T follicular helper cell (primary cell): ENCODE measurements at places on chromosomes 3 and 15.

- DNase-seq: no peak
Observed at GRCh38 chr3:16252243-16252978, 12.3 kb downstream of the DPH3 start.

DNA sequence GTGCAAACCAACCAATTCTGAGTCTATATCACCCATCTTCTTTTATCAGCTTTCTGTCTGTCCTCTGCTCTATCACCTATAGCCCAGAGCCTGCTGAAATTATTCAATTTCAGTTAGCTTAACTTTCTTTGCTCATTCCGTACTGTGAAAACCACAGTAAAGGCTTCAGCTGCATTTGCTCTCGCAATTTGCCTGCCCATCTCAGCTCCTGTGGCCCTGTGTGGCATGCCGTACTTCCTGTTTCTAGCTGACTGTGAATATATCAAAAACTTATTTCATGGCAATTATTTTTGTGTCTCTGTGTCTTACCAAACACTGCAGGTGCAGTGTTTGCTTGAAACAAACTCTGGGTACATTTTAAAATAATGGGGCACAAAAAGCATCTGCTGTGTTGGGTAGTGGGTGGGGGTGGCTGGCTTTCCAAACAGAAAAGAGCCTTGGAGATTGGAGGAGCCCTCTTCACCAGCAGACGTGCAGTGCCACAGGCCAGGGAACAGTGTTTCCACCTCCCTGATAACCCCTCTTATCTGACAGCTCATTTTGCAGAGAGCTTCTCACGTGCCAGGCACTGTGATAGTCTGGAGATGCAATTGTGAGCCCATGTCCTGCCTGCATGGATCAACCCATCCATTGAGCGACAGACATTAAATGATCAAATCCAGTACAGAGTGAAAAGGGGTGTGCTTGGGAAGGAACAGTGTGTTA is 45.2 kb downstream of the GASK1A start:
- DNase-seq: peak; percentile 46

DNA sequence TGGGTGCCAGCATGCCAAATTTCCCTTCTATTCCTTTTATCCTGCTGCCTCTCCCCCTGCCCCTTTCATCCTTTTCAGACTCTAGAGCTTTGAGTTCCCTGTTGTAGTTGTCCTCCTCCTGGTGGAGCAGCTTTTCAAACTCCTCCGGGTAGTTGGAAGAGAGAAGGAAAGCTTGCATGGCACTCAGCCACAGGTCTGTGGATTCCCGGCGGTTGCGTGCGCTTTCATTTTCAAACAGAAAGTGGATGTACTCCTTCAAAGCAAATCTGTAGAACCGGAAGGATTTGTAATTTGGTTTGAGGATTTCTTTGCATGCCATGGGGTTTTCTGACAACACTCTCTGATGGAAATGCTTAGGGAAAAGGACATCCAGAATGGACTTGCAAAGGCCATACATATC is 68.1 kb upstream of the DCLK3 start:
- no peak for DNase-seq

DNA sequence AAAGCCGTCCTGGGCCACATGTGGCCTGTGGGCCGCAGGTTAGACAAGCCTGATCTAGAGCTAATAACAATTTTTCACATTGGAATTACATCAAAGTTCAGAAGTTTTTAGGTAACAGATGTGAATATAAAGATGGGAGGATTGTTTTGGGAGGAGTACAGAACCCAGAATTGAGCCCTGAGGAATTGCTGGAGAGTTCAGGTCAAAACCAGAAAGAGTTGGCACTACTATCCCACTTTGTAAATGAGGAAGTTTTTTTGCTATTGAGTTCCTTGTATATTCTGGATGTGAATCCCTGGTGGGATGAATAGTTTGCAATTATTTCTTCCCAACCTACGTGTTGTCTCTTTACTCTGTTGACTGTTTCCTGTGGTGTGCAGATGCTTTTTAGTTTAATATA is 109.5 kb upstream of the LIPC start:
- no peak for DNase-seq

GRCh38 chr3:31503456-31503855 is 29.3 kb upstream of the STT3B start:
- DNase-seq: no peak

DNA sequence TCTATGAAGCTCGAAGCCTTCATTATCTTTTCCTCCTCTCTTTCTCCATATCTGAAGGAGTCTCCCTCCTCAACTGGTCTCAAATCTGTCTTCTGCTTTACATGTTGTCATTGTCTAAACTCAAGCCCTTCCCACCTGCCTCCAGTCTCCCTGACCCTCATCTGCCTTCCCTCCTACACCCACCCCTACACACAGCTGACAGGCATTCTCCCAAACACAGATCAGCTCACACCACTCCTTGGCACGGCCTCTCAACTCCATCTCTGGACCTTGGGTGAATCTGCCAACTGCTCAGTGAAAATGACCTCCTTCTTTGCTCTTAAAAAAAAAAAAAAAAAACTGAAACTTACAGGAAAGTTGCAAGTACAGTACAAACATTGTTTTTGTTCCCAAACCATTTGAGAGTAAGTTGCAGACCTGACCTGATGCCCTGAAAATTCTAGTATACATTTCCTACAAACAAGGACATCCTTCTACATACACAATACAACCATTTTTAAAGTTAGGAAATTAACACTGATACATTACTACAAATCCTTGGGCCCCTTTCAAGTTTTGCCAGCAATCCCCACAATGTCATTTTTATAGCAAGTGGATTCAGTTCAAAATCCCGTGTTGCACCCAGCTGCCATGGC is 49.4 kb upstream of the UBE2E1 start:
- DNase-seq: no peak

GRCh38 chr3:142210144-142210543 is 15.2 kb downstream of the GK5 start:
- no peak for DNase-seq

DNA sequence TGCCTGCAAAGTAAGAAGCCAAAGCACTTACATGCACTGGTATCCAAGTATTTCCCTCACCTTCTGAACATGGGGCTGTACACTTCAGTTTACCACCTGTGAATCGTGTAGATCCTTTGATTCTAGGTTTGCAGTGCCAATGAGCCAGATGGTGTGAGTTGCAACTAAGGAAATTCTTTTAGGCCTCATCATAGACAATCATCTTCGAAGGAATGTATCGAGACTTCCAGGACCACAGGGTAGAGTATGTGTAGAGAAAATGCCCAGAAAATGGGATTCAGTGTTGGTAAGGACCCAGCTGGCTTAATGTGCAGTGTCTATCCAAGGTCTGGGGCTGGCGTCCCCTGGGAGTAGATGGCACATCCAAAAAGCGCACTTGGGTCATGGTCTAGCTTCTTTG is 323.2 kb upstream of the TPM1 start:
- no peak for DNase-seq

DNA sequence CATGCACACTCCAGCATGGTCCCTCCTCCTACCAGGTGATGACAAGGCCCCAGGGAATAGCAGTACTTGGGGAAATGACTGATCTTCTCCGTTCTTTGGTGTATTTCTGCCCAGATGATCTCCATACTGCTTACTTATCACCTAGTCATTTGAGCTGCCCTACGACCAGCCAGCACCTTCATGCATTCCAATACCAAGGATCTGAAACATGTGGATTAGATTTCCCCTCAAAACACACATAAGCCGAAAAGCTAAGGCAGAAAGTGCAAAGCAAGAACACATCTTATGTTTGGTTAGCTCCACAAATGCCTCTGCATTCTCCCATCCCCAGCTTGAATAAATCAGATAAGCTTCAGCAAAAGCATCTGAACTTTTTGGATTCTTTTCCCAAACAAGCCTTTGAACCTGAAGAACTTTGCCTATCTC is 64.8 kb upstream of the BCL6 start:
- no peak for DNase-seq

GRCh38 chr3:125281381-125281780 is 68.8 kb upstream of the SLC12A8 start:
- no peak for DNase-seq

DNA sequence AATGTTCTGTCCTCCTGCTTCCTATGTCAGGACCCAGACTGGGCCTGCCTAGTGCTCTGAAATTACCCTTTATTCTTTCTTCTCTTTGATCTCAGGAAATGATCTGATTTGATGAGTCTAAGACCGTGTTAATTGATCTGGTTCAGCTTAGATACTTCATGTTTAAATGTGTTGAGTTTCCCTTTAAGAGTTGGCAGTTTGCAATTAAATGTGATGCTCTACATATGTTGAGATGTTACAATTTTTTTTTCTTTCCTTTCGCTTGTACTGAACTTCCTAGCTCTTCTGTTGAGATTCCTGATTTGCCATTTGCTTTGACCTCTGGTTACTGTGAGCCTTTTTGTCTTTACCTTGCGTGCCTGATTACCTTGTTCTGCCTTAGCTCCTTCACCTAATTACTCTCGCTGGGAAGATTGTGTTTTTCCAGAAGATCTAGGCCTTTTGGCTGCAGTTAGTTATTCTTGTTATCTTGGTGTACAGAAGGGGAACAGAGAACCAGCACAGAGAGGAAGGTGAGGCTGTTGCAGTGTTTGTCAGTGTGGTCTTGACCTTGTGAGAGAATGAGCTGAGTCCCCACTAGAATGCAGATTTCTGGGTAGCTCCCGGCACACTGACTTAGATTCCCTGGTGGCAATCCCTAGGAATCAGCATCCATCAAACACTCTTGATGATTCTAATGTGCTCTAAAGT is 203.6 kb downstream of the EDEM1 start:
- no peak for DNase-seq

DNA sequence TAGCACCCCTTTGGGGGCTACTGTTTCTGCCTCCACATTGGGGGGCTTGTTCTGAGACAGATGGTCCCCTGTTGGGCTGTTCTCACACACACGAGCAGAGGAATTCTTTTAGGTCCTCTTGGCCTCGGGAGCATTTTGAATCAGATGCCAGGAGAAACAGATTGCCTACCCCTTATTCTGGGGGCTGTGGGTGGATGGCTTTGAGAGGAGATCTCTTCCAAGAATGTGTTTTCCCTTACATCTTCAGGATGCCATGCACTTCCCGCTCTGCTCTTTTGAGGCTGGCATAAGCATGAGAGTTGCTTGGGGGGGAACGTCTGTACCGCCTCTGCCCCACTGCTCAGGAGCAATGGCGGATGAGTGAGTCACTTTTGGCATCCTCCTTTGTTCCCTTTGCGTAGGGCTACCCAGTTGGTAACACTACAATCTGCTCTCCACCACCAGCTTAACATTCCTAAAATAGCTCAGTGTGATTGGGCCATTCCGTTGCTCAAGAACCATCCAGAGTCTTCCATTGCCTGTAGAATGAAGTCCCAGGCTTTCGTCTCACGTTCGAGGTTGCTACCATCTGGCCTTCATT is 154.4 kb downstream of the RPLP1 start:
- DNase-seq: no peak

DNA sequence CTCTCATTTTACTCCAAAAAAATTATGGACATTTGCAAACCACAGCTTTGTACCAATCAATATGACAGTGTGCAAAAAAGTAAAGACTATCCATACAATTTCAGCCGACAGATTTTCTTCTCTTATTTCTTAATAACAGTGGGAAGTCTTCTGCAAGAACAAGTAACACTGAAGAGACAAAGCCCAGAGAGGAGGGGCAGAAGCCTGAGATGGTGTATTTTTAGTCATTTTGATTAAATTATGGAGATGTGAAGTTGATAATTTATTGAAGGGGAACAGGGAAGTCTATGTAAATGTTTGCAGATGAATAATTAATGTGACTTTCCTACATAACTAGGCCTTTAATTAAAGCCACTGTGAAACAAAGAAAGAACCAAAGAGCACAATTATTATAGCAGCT is 45.7 kb upstream of the IGSF11 start:
- DNase-seq: no peak

DNA sequence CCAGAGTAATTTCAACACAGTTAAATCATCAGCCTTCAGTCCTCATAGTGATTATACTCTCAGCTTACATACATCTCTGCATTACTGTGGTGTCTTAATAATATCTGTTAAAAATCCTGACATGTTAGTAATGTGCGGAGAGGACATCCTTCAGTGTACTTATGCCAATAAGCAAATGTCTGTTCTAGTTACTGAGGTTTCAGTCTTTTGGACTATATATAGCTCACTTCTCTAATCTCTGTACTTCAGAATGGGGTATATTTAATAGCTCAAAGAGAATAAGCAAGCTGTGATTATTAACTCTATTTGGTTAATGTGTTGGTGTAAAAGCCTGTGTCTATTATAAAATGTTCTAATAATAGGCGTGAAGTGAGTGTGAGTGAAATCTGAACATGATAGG is 28.9 kb upstream of the OSTN start:
- no peak for DNase-seq

GRCh38 chr3:126081618-126082361 is 2.1 kb downstream of the SLC41A3 start:
- DNase-seq: no peak

DNA sequence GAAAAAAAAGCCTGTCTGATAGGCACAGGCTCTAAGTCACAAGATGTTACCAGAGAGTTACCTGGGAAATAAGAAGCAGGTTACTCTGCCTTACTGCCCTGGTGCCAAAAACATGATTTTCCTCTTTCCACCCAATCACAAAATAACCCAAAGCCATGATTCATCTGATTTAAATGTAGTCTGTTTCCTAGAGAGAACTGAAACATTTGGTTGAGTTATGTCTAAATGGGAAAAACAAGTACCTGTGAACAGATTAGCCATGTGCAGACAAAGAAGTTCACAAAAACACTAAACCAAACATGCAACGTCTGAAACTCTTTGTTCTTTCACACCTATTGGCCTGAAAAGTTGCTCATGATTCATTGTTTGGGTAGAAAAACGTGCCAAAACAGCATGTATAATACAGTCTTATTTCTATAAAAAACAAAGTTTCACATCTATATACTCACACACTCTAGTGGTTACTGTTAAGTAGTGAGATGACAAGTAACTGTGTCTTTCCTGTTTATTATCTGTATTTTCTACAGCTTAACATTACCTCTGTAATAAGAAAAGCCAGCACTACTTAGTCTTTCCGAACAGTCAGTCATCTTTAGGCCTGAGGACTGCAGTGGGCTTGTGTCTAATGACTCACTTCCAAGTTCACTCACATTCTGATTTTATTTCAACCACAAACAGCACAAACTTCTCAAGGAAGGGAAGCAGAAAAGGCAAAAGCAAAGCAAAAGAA is 30.2 kb downstream of the FAM174B start:
- no peak for DNase-seq

GRCh38 chr3:197889204-197889930 is 60.6 kb upstream of the RPL35A start:
- no peak for DNase-seq

DNA sequence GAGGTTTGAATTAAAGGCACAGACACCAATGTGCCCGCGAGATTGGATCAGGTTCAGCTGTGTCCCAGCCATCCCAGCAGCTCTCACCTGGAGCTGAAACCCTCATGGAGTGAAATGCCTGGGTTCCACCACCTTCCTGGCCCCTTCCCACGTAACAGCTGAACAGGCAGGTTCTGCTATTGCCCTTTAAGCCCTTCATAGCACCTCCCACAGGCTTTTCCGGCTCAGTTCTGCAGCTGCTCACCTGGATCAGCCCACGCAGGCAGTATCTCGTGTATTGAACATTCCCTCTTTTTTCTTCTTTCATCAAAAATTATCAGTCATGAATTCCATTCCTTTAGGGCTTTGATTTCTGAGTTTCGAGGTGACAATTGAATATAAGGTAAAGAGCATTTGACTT is 129.8 kb downstream of the SLC9A9 start:
- no peak for DNase-seq
